HCT116 (cell line): ENCODE measurements at places on chromosomes 11 and 22.

DNA sequence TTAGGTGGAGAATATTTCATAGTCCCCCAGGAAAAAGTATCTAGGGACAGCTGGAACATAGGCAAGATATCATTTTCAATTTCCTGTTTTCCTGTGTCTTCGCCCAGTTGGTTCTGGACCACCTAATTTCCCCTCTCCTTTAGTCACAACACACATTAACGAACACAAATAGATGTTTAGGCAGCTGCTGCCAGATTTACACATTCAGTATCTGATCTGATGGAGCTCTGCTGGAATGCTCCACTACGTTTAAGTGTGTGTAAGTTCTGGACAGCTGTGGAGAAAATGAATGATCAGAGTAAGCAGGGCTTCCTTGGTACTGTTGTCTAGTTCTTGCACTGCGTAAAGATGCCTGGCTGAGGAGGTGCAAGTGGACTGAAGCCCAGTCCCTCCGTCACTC, 36.1 kb upstream of the CLPB start:
- no peak for DNase-seq

DNA sequence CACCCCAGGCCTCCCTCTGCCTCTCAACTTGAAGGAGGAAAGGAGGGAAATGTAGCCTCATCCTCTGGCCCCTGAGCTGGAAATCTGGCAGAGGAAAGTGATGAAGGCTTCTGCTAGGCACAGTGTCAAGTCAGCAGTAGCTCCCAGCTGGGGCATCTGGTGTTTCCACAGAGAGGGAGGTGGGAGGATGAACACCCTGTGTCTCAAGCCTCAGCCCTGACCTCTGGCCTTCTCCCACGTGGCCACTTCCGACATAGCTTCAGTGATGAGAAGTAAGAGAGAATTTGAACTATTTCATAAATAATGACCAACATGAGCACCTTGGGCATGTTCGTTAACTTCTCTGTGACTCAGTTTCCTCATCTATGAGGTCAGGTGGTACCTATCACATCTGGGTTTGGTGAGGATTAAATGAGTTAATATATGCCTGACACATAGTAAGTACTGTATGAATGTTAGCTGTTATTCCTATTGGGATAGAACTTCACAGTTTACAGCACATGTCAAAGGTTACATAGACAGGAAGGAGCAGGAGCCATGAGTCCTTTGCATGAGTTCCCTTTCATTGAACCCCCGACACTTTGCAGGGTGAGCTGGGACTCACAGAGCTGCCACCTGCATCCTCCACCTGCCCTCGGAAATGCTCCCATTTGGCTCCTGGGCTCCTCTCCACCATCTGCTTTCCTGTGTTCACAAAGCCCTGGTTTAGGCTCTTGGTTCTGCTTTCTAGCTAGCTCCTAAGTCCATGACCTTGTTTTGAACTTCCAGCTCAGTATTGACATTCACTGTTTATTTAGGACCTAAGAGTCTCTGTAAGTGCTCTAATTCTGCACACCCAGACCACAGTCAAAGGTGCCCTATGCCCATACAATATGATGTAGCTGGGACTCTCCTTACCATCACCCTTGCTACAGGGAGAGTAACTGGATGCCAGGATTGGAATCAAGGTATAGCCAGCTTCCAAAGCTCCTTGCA, 61.7 kb downstream of the CSNK2A3 start:
- DNase-seq, result no peak

- DNase-seq, result no peak
Observed at GRCh38 chr11:11186249-11186648, 166.8 kb downstream of the CSNK2A3 start.

- DNase-seq, result no peak
Observed at GRCh38 chr11:131606811-131607335, 236.5 kb downstream of the NTM start.

DNA sequence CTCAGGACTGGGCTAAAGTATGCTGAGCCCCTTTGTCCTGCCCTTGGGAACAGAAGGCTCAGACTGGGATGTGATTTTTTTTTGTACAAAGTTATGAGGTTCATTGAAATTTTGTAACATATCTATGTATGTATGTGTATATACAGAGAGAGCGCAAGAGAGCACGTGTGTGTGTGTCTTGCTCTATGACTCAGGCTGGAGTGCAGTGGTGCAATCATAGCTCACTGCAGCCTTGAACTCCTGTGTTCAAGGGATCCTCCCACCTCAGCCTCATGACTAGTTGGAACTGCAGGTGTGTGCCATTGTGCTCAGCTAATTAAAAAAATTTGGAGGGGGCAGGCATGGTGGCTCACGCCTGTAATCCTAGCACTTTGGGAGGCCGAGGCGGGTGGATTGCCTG, 5.7 kb downstream of the TMEM25 start:
- DNase-seq, result no peak

DNA sequence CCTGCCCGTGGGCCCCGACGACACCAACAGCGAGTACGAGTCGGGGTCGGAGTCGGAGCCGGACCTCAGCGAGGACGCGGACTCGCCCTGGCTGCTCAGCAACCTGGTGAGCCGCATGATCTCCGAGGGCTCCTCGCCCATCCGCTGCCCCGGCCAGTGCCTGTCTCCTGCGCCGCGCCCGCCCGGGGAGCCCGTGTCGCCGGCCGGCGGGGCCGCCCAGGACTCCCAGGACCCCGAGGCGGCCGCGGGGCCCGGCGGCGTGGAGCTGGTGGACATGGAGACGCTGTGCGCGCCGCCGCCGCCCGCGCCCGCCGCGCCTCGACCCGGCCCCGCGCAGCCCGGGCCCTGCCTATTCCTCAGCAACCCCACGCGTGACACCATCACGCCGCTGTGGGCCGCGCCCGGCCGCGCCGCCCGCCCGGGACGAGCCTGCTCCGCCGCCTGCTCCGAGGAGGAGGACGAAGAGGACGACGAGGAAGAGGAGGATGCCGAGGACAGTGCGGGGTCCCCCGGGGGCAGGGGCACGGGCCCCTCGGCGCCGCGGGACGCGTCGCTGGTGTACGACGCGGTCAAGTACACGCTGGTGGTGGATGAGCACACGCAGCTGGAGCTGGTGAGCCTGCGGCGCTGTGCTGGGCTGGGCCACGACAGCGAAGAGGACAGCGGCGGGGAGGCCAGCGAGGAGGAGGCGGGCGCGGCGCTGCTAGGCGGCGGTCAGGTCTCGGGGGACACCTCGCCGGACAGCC, 3.8 kb downstream of the MAPK8IP2 start:
- no peak for DNase-seq
